ENCODE measurements at places on chromosomes 12 and 14.

- no peak for DNase-seq
Observed at GRCh38 chr12:122929148-122929538, 33.2 kb upstream of the VPS37B start.

GRCh38 chr12:4135919-4136605 lies 137.5 kb upstream of the CCND2 start:
- DNase-seq = no peak

DNA sequence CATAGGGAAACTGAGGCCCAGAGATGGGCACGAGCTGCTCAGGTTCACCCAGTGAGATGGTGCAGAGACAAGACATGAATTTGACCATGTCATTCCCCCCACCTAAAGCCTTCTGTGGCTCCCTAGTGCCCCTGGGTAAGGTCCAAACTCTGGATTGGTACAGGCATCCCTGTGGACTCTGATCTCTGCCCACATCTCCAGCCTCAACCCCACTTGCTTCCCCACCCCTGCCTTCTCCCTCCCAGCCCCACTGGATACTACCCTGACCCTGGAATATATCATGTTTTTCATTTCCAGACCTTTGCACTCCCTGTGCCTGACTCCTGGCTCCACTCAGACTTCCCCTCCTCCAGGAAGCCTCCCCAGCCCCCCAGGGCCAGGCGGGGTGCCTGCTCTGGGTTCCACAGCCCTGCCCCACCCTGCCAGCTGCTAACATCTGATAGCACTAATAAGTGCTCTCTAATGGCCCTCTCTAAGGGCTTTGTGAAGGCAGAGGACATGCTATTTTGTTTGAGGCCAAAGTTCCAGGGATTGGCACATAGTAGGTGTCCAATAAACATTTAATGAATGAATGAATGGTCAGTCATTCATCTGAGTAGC lies 1.1 kb upstream of the SDSL start:
- DNase-seq = no peak

GRCh38 chr12:129659961-129660622 lies 243.7 kb downstream of the TMEM132D start:
- no peak for DNase-seq

DNA sequence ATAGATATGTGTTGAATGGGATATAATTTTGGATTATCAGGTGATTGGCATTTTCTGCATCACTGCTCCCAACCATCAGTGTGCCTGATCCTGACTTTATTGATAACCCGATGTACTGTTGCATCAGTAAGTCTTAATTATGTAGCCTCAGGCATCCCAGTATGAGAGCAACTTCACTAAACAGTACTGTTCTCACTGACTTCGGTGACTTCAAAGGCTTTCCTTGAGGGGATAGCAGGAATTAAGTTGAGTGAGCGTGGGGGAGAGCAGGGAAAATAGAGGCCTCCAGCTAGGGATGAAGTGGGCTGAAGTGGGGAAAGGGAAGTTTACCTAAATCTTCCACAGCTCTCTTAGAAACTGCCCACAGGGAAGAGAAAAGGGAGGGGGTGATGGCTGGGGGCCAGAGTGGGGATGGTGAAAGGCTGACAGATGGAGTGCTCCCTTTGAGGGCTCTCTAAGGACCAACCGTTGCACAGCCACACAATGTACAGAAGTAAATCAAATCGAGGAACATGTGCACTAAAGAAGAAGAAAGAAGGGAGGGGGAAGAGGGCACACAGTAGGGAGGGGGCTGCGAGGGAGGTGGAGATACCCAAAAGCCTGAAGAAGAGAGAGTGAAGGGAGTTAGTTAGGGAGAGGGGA lies 10.7 kb upstream of the NEUROD4 start:
- no peak for DNase-seq

DNA sequence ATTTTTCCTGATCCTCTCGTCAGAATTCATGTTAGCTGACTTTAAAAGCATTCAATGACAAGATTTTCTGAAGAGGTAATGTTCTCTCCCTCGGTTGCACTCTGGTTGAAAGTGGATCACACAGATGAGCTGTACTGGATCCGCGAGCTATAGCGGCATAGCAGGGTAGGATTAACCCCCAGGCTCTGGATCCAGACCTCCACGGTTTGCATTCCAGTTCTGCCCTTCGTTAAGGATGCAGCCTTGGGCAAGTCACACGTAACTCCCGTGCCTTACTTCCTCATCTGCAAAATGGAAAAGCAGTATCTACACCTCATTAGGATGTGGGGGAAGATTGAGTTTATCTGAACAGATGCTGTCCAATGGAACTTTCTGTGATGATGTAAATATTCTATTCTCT lies 13.8 kb downstream of the CCDC92 start:
- DNase-seq = no peak

DNA sequence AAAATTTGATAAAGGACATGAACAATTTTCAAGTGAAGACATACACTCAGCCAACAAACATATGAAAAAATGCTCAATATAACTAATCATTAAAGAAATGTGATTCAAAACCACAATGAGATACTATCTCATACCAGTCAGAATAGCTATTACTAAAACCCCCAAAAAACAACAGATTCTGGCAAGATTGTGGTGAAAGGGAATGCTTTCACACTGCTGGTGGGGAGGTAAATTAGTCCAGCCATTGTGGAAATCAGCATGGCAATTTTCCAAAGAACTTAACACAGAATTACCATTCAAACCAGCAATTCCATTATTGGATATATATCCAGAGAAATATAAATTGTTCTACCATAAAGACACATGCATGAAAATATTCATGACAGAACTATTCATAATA lies 18.7 kb upstream of the TAS2R14 start:
- DNase-seq = no peak

- no peak for DNase-seq
Observed at GRCh38 chr12:579420-580110, 83.7 kb downstream of the NINJ2 start.

- DNase-seq = no peak
Observed at GRCh38 chr14:50044042-50044651, 72.2 kb downstream of the VCPKMT start.

DNA sequence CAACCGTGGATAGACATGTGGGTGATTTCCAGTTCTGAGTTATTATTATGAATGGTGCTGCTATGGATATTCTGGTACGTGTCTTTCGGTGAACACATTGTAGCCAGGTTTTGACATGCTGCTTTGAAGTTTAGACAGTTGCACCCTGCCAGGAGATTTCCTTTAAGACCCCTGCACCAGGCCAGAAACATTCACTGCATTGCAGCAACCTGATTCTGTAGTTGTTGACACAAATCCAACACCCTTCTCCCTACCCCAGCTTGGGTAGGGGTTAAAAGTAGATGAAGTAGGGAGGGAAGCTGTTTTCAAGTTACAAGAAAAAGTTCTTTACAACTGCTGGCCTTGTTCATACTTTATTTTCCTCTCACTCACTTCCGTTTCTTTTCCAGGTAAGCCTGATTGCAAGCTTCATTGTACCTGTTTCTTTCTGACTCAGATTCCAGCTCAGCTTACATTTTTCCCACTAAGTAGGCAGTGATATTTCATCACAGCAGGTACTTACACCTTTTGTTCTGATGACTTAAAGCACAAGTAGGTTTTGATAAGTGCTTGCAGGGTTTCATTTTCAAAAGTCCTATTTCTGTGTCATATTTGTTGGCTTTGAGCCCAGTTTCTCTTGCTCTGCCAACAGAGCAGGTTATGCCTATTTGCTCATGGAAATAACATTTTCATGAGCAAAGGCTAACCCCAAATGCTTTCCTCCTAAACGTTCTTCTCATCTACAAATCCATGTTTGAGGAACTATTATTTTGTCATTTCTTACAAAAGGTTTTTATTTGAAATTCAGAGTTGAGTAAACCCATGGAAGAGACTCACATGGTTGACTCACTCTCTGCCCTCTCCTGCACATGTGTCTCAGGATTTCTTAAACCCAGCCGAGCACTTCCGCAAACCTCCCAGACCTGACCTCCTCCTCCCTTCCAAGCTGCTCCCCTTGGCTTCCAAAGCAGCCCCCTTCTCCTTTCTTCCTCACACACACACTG lies 12.1 kb upstream of the LTA4H start:
- peak; percentile 22 for DNase-seq

- no peak for DNase-seq
Observed at GRCh38 chr12:79155683-79156082, 291.1 kb downstream of the SYT1 start.

DNA sequence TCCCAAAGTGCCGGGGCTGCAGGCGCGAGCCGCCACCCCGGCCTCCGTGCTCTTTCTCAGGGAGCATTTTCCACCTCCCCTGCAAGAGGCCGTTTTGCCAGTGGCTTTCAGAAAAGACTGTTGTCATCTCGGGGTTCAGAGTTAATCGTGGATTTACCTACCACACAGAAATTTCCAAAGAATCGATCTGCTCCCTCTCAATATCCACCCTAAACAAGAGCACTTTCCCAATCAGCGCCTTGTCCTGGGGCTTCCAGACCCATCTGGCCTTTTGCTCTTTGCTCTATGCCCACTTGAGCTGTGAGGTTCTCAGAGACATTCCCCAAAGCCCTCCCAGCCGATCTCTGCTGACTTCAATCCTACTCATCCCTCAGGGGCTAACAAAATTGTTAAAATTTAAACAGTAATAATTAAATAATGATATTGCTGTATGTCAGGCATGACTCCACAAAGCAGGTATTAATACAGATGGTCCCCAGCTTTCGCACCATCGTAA lies 86.6 kb downstream of the NINJ2 start:
- no peak for DNase-seq

DNA sequence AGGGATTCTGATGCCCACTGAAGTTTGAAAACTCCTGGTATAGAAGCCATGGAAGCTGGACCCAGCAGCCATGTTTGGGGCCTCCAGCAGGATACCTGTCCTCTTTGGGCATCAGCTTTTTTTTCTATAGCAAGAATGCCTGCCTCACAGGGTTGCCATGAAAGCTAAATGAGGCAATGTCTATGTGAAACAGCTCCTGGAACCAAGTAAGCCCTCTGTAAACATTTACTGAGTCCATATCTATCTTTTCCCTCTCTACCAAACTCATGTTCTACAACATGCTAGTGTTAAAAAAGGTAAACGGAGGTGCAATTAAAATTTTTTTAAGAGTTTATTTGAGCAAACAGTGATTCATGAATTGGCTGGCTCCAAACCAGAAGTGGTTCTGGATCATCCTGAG lies 28.6 kb downstream of the FLVCR2 start:
- DNase-seq = no peak

DNA sequence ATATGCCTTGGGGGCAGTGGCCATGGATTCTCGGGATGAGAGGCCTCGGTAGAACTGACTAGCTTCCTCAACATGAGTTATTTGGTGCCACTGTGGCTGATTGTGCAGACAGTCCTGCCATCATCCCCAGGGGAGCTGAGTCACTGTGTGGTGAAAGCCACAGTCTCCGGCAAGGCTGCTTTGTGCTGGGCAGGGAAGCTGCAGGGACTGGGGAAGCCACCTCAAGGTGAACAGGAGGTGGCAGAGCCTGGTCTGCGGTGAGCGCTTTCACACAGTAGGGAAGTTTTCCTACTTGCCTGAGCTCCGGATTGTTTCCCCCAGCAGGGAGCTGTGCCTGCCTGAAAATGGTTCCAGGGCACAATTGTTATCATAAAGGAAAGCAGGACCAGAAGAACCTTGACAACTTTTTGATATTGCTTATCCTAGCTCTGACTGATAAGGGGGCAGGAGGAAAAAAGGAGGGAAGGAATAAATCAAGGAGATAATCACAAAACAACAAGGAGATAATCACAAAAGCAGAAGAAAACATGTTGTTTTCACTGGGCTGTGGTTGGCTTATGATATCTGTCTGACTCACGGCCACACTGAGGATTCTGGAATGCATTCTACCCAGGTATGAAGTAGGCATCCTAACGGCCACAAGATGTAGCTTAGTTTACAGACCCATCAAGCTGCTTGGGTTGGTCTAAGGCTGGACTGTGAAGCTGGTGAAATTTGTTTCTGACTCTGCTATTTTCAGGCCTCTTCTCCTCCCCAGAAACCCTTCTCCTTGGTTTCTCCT lies 32.2 kb upstream of the GNG2 start:
- no peak for DNase-seq

DNA sequence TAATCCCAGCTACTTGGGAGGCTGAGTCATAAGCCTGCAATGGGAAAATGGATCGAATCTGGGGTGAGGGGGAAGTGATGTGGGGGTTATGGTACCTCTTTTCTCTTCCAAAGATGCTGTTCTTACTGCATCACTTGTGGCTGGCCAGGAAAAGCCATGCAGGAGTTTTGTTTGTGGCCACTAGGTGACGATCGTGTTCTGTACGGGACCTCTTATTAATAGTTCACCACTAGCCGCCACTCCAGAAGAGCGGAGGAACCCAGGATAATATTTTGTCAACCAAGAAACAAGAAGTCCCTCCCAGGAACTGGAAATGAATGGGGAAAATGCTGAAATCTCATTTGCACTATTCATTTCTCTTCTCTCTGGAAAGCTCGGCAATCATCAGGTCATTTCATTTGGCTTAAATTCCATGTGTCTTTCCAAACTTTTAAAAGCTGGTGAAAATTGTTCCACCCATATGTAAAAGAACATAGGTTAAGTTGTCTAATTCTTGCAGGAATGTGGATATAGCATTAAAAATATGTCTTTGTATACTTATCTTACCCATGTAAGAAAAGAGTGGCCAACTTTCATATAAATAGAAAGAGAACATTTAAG lies 8.9 kb downstream of the GPR65 start:
- DNase-seq = peak; percentile 54

GRCh38 chr12:2410496-2410895 lies 357.7 kb downstream of the CACNA1C start:
- DNase-seq = no peak

DNA sequence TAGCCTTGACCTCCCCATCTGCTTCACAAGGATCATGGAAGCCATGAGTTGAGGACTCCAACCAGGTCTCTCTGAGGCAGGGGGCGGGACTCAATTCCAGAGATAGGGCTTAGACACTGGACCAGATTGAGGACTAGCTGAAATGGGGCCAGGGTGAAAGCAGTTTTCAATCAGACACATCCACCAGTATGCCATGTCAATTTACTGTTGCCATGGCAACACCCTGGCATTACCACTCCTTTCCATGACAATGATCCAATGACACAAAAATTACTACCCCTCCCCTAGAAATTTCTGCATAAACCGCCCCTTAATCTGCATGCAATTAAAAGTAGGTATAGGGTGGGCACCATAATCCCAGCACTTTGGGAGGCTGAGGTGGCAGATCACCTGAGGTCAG lies 18.6 kb upstream of the DCAF5 start:
- DNase-seq = no peak

DNA sequence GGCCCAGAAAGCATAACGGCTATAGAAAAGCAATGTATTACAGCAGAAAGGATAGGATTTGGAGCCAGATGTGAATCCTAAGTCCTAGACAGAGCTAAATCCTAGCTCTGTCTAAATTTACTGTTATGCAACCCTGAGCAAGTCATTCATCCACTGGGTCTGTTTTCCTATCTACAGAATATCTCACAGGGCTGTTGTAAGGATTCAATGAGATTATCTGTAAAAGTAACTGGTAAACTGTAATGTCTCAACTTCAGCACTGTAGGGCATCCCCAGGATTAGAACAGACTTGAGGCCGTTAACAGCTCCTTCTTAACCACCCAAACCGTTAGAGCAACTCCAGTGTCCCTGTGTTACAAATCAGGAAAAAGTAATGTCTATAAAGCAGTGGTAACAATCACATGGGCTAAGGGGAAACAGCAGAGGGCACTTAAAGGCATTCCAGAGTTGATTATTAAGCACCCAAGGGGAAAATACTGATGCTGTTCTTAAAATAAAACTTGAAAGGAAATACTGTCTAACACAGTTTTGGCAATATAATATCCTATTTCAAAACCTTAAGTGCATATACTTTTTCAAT lies 10.1 kb downstream of the GMFB start:
- DNase-seq = no peak

GRCh38 chr12:109329003-109329402 lies 18.7 kb upstream of the MYO1H start:
- no peak for DNase-seq

Data from SHP77 (cell line).